IPS DF 6.9 (cell line): ENCODE measurements at places on chromosomes 3 and 15.

DNA sequence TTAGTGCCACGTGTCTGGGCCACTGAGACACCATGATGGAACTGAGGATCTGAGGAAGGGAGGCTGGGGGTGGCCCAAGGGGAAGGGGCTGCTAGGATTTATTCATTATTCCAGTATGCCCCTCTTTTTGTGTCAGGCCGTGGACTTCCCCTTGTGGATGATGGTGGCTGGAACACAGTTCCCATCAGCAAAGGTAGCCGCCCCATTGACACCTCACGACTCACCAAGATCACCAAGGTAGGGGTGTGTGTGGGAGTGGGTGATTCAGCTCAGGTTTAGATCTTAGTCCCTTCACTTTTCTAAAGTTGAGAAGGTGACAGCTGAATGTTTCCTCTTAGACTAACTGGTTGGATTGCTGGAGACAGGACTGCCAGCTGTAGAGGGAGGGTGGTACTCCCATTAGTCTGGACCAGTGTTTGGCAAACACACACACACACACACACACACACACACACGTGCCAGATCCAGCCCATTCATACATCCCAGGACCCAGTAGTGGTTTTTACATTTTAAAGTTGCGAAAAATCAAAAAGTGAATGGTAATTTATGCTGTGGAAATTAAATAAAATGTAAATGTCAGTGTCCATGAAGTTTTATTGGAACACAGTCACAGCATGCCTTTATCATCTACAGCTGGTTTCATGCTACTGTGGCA is 11.4 kb downstream of the EIF4G1 start:
- no peak for DNase-seq

- DNase-seq, result no peak
Measured at GRCh38 chr3:139134678-139135372, 90.1 kb upstream of the PRR23C start.

GRCh38 chr3:70771426-70772147 is 459.1 kb upstream of the MDFIC2 start:
- no peak for DNase-seq

DNA sequence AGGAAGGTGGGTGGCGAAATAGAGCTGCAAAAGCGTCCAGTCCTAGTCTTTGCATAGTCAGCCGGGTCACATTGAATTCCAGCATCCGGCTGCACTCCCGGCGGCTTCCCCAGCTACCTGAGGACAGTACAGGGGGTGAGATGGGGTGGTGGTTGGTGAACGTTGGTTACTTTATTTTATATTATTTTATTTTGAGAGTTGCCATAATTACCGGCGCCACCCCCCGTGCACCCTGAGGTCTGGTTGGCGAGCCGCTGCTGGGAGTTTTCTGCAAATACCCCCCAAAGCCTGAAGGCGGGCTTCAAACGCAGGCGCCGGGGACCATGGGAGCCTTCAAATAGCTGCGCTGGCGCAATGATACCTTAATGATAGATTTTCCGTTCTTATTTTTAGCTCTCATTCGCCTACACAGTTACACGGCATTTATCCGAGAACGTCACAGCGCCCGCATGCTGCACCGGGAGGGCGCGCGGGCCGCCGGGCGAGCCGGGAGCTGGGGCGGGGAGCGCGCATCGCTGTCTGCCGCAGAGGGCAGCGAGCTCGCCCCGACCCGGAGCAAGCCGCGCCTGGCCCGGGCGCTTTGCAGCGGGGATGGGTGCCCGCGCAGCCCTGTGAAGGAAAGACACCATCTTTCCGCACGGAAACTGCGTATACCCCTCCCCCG is 756 bp upstream of the RASGRF1 start:
- DNase-seq, result no peak

- no peak for DNase-seq
Measured at GRCh38 chr3:28504976-28505375, 156.4 kb upstream of the AZI2 start.

DNA sequence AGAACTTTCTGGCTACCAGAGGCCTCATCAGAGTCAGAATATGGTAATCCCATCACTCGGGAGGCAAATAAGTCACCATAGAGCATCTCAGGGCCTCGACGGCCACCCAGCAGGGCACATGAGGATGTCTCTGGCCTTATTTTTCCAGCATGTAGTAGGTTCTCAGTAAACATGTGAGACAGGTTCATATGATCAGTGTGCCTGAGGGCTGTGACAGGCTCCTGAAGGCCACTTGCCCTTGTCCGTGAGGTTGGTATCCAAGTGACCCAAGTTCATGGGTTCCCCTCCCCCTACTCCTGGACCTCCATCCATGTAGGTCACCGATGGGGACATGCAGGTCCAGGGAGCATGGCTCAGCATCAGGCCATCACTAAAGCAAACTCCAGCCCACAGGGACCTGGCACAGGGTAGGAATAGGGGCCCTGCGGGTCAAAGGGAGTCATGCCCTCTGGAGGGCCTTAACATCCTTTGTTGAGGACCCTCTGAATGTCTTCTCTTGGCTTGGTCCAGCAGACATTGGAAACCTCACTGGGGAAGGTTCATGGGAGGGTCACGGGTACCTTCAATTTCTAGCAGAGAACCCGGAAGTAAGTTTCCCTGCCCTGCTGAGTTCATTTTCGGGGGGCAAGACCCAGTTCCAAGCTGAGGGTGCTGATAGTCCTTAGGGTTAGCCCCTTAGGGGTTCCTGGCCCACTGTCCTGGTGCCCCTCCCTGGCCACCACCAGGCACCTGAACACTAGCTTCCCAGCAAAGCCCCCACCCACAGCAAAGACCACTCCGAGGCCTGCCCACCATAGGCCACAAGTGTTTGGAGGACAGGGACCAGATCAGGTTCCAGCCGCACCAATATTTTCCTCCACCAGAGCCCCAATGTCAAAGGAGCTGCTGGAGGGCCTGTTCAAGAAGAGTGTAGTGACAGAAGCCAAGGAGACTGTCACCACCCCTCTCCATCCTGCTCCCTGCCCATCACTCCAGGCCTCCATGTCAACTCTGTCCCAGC is 61.1 kb downstream of the ZNF445 start:
- DNase-seq, result no peak
